Right cardiac atrium (tissue), 5 donors: ENCODE measurements at places on chromosomes 3 and 15. TPM values are rescaled to one million over a fixed set of nuclear protein-coding genes. Genes with fewer than 3 reads are reported as not detected.

The FGF7 gene
- 39.7 TPM for total RNA-seq

The PRRT3 gene
- total RNA-seq: 1.4 TPM

The SLC15A2 gene
- total RNA-seq: 8.5 TPM

The GRK7 gene
- not detected for total RNA-seq

The ALDH1A2 gene
- total RNA-seq: 60.2 TPM

The ALG3 gene
- total RNA-seq: 17.3 TPM

The TTLL13 gene
- 0.24 TPM for total RNA-seq
